ENCODE measurements at places on chromosomes 3 and 15.

GRCh38 chr3:77906102-77906709 is 866.3 kb downstream of the ROBO2 start:
- DNase-seq, result no peak

DNA sequence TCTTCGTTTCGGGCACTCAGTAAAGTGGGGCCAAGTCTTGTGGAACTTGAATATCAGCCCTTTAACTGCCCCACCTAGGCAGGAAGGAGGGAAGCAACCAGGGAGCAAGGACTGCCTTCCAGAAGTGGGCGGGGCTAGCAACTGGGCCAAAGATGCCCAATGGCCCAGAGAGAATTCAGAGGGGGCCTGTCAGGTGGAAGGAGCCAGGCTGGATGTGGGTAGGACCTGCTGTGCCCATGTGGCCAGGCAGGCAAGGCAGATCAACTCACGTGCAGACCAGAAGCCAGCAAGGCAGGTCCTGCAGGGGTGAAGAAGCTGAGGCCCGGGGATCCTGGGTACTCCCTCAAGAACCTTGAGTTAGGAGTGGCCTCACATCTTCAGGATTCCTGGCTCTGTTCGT is 5.5 kb downstream of the MAP6D1 start:
- no peak for DNase-seq

GRCh38 chr3:161043336-161044035 is 61.7 kb downstream of the B3GALNT1 start:
- no peak for DNase-seq

GRCh38 chr3:52915294-52915693 is 17.9 kb upstream of the STIMATE start:
- no peak for DNase-seq

GRCh38 chr3:48855681-48856447 is 8.2 kb upstream of the PRKAR2A start:
- no peak for DNase-seq

- DNase-seq, result no peak
Measured at GRCh38 chr3:97694876-97695275, 69.7 kb upstream of the ARL6 start.

GRCh38 chr3:108085370-108085769 is 5.5 kb downstream of the CD47 start:
- no peak for DNase-seq

DNA sequence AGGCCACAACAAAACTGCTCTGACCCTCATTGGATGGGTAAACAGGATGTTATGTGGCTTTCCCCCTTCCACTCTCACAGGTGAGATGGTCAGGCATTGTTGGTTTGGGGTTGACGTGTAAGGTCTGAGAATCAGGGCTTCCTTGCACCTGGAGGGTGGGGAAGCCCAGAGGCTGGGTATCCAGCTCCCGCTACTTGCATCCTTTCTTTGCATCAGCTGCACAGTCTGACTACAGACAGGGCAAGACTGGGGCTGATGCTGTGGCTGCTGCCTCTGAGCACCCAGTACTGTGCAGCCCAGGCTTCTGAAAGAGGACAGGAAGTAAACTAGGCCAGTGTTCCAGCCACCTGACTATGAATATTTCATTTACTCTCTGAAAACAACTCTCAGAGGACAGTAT is 58.0 kb upstream of the ATP2B2 start:
- DNase-seq, result no peak

DNA sequence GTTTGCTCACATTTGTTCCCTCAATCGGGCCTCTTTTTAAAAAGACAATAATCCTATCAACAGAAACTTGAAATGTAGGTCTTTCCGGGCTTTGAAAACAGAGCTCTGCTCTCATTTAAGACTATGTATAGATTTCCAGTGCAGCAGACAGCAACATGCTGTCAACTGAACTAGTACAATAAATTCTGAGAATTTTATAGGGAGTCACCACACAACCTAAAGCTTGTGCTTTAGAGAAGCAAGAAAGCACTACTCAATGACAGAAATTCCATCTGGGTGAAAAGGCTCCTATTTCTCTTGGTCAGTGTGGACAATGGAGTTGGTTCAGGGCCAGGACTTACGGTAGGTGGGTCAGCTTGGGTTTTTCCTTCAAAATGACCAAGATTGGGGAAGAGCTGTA is 583.5 kb downstream of the ROBO1 start:
- DNase-seq, result no peak

- DNase-seq, result no peak
Measured at GRCh38 chr3:192750201-192750600, 22.9 kb upstream of the FGF12 start.

DNA sequence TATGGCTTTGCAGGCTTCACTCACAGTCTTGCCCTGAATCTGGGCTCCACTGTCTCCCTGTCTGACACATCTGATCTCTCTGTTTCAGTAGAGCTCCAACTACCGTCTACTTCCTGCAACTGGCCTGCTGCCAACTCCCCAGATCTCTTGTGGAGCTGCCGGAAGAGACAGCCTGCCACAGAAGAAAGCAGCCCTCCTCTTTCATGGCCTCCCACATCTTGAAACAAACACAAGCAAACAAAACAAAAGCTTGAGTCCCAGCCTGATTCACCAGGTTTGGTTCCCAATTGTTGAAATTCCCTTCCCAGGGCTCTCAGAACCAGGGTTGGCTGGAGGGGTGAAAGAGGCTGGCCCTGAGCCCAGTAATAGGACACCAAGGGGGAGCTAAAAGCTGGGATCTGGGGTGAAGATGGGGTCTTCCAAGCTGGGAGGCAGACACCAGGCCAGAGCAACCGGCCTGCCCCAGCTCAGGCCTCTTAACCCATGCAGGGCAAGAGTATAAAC is 55.3 kb upstream of the CA12 start:
- DNase-seq, result peak; percentile 27

GRCh38 chr3:64267721-64268604 is 42.7 kb upstream of the PRICKLE2 start:
- no peak for DNase-seq

- DNase-seq, result no peak
Measured at GRCh38 chr3:116198087-116198486, 247.2 kb downstream of the LSAMP start.

DNA sequence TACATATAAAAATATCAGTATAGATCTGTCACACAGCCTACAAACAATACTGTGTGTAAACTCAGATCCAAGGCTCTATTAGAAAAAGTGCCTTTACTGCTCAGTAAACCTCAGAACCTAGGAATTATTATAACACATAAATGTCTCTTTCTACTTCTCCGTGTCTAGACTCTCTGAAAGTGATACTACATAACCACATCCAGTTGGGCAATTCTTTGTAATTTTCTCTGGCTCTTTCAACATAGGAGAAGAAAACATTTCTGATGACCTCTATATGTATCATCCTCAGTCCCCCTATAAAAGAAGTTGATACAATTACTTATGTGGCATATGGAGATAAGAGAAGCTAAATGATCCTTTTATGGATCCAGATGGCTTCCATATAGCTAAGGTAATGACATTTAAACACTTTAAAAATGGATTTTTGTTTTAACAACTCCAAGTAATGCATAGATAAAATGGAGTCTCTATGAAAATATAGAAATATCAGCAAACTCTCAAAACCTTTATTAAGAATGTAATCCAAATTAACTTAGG is 104.5 kb downstream of the LSAMP start:
- no peak for DNase-seq

DNA sequence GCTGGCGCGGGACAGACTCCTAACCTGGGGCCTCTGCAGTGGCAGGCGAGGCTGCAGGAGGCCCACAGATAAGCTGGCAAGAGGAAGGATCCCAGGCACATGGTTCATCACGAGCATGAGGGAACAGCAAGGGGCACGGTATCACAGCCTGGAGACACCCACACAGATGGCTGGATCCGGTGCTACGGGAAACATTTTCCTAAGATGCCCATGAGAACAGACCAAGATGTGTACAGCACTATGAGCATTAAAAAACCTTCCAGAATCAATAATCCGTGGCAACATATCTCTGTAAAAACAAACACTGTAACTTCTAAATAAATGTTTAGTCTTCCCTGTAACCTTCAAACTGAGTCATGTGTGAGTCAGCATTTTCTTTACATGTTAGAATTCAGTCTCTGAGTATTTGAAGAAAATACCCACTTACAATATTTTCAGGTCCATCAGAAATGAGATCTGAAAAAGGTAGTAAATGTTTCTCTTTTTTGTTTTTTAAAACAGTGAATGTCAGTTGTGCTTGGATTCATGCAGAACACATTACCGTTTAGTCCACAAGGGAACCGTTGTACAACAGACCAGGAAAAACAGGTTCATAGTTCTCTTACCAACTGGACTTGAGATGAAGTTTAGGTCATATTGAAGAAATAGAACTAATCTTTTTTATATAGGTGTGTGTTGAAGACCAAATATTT is 75.9 kb downstream of the BOC start:
- DNase-seq, result peak; percentile 12

Data from T1000 (cell line).